Hair follicular keratinocyte (primary cell): ENCODE measurements at places on chromosomes 6 and 20. TPM values are rescaled to one million over a fixed set of nuclear protein-coding genes. Genes with fewer than 3 reads are reported as not detected.

TNFRSF21 gene
- 27.8 and 47.2 TPM in 2 replicates for total RNA-seq

RAD21L1 gene
- not detected in 2 replicates for total RNA-seq

TGM3 gene
- total RNA-seq: not detected in 2 replicates

SNPH gene
- 5.7 and 7.2 TPM in 2 replicates for total RNA-seq

NXT1 gene
- total RNA-seq: 48.0 and 75.8 TPM in 2 replicates

BCAS4 gene
- 12.5 and 16.8 TPM in 2 replicates for total RNA-seq

KCNQ2 gene
- not detected in 2 replicates for total RNA-seq

PRDM13 gene
- total RNA-seq: 0.08 TPM in 1 of 2 replicates, not detected in the other
